Activated T-helper 2 cell treated with anti-CD3 and anti-CD28 coated beads, Interferon-gamma antibody, Interleukin-2, Interleukin-4, amounts not matched to agents 10 μg/mL and 5 μg/mL and 100 μg/mL, durations not matched to agents 14 hours and 24 hours and 36 hours (primary cell): ENCODE measurements at places on chromosomes 4 and X. TPM values are rescaled to one million over a fixed set of nuclear protein-coding genes. Genes with fewer than 3 reads are reported as not detected.

The UGT2A3 gene
- total RNA-seq = not detected in 2 replicates

The RXFP1 gene
- total RNA-seq = not detected in 2 replicates

The DMRTC1 gene
- not detected in 2 replicates for total RNA-seq

The CXorf38 gene
- 19.5 TPM in 2 replicates for total RNA-seq

The SCD5 gene
- total RNA-seq = 1.0 and 1.1 TPM in 2 replicates

The SLC16A2 gene
- total RNA-seq = 1.1 and 1.5 TPM in 2 replicates

The EPHA5 gene
- total RNA-seq = not detected in 2 replicates

The FHDC1 gene
- total RNA-seq = 0.07 TPM in 2 replicates

The DSPP gene
- total RNA-seq = not detected in 2 replicates

The RHOXF1 gene
- not detected in 2 replicates for total RNA-seq

The USP17L11 gene
- 0.25 TPM in 1 of 2 replicates, not detected in the other for total RNA-seq

The FGB gene
- total RNA-seq = not detected in 2 replicates

The SPIN4 gene
- total RNA-seq = 7.5 and 8.2 TPM in 2 replicates

The FAM184B gene
- not detected in 2 replicates for total RNA-seq

The GAGE12H gene
- not detected in 2 replicates for total RNA-seq

The PRR32 gene
- not detected in 2 replicates for total RNA-seq

The ADGRL3 gene
- total RNA-seq = not detected in 2 replicates

The FGF13 gene
- not detected in 2 replicates for total RNA-seq

The FAM149A gene
- 0.30 and 0.60 TPM in 2 replicates for total RNA-seq

The KLF3 gene
- total RNA-seq = 0.62 and 0.71 TPM in 2 replicates

The GPR78 gene
- not detected in 2 replicates for total RNA-seq

The TEX13C gene
- not detected in 2 replicates for total RNA-seq

The HPGDS gene
- 0.23 and 0.37 TPM in 2 replicates for total RNA-seq

The EXOC1L gene
- total RNA-seq = not detected in 2 replicates

The SMIM20 gene
- total RNA-seq = 17.0 and 18.7 TPM in 2 replicates

The ANXA3 gene
- total RNA-seq = not detected in 2 replicates

The RNF128 gene
- total RNA-seq = not detected in 2 replicates

The QDPR gene
- 28.2 and 34.3 TPM in 2 replicates for total RNA-seq

The HS3ST1 gene
- total RNA-seq = 2.0 and 2.5 TPM in 2 replicates

The FGFRL1 gene
- 17.5 TPM in 2 replicates for total RNA-seq

The XK gene
- 0.32 and 0.34 TPM in 2 replicates for total RNA-seq

The AVPR2 gene
- not detected in 2 replicates for total RNA-seq

The UNC5C gene
- 0.11 and 0.14 TPM in 2 replicates for total RNA-seq

The ASB9 gene
- 0.11 and 0.78 TPM in 2 replicates for total RNA-seq

The USP17L21 gene
- total RNA-seq = not detected in 2 replicates

The CXorf66 gene
- not detected in 2 replicates for total RNA-seq

The PYURF gene
- 51.2 and 52.8 TPM in 2 replicates for total RNA-seq

The GPR50 gene
- not detected in 2 replicates for total RNA-seq

The BANK1 gene
- total RNA-seq = 0.14 and 0.16 TPM in 2 replicates

The KCTD8 gene
- not detected in 2 replicates for total RNA-seq

The TCEAL3 gene
- 0.78 and 0.87 TPM in 2 replicates for total RNA-seq

The NDST3 gene
- total RNA-seq = 0.07 TPM in 1 of 2 replicates, not detected in the other

The CLTRN gene
- 0.23 and 0.25 TPM in 2 replicates for total RNA-seq

The NAAA gene
- total RNA-seq = 30.8 and 33.9 TPM in 2 replicates

The PGAM4 gene
- 0.48 and 0.66 TPM in 2 replicates for total RNA-seq

The RBM10 gene
- total RNA-seq = 65.7 and 69.2 TPM in 2 replicates

The ITIH6 gene
- total RNA-seq = not detected in 2 replicates

The ADH1A gene
- not detected in 2 replicates for total RNA-seq
